ENCODE measurements at places on chromosomes 16 and 17.

DNA sequence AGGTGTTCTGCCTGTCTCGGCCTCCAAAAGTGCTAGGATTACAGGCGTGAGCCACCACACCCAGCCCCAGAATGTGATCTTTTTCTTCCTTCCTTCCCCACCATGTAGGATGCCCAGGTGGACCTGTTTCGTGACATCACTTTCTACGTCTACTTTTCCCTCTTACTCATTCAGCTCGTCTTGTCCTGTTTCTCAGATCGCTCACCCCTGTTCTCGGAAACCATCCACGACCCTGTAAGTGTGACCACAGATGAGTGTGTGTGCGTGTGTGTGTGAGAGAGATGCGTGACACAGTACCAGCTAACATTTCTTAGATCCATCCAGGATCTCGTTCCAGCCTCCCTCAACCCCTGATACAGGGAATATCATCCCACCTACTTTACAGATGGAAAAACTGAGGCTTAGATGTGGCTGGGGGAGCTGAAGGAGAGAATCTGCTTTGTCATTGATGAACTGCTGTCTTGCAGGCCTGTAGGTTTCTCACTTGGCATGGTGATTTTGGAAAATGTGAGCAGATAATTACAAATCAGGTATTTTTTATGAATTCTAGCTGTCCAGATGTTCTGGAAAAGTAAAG is 67.1 kb downstream of the ABCC1 start:
- DNase-seq, result no peak

GRCh38 chr17:35731917-35732805 is 722 bp downstream of the RASL10B start:
- DNase-seq, result no peak

DNA sequence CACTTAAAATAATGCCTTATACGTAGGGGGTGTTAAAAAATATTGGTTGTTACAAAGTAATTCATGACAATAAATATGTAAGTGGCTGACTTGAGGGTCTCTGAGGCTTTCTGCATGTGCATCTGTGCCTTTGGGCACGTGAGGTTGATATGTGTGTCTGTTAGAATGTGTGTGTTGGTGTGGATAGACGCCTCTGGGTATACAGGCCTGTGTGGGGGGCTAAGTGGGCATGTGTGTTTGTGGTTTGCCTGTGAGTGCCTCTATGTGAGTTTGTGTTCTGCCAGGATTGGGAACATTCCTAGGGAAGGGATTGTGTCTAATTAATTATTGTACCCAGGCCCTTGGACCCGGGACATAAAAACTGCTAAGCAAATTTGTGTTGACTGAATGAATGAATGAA is 19.0 kb downstream of the GP2 start:
- no peak for DNase-seq

GRCh38 chr17:27414694-27415093 is 41.6 kb upstream of the KSR1 start:
- no peak for DNase-seq

- DNase-seq, result no peak
Measured at GRCh38 chr17:3808701-3809100, 7.7 kb upstream of the ITGAE start.

- DNase-seq, result no peak
Measured at GRCh38 chr17:63790057-63790456, 16.1 kb downstream of the DDX42 start.

DNA sequence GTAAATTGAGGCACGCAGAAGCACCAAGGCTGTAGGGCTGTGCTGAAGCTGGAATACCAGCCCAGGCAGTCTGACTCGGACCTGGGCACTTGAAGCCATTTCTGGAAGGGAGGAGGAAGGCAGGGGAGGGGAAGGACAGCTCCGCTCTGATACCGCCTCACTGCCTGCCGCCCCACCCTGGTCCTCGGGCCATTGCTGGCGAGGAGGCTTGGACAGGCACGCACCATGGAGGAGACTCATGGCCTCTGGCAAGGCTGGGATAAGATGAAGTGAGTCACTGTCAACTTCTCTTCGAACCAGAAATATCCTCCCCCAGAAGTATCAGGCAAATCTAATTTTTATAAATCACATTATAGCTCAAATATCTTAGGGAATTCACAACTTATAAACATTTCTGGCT is 81.3 kb downstream of the SDK2 start:
- no peak for DNase-seq

DNA sequence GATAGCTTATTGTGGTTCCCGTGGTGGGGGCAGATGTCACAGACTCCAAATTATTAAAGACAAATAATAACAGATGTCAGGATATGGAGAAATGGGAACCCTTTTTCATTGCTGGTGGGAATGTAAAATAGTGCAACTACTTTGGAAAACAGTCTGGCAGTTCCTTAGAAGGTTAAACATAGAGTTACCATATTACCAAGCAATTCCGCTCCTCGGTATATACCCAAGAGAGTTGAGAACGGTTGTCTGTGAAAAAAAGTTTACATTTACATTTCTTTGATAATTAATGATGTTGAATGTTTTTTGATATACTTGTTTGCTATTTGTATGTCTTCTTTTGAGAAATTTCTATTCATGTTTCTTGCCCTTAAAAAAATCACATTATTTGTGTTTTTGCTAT is 41.2 kb downstream of the OR1D5 start:
- no peak for DNase-seq

GRCh38 chr17:60305141-60305540 is 86.8 kb downstream of the USP32 start:
- DNase-seq, result no peak

DNA sequence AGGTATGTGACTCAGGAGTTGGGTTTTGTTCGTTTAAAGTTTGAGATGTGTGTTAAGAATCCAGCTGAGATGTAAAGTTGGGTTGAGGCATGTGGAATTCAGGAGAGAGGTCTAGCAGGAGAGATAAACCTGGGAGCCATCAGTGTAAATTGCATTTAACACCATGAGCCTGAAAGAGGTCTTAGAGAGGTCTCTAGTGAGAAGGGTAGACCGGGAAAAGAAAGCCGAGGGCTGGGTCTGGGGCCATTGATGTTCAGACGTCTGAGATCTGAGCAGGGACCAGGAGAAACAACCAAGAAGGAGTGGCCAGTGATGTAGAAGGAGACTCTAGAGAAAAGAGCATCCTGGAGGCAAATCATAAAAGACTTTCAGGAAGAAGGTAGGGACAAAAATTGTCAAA is 44.1 kb upstream of the PIRT start:
- no peak for DNase-seq

DNA sequence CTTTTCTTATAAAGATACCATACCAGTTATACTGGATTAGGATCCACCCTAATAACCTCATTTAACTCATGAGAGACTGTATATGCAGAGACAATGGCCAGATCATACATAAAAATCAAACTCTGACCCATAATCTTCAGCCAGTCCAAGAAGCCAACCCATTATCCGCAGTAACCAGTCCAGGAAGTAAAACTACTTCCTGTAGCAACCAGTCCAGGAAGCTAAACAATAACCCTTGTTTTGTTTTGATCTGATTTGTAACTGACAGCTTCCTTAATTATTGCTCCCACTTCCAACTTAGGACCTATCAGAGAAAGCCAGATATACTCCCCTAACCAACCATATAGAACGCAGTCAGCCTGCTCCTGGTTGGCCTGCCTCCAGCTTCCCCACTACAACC is 19.2 kb upstream of the SSTR2 start:
- DNase-seq, result no peak

GRCh38 chr17:82858376-82859126 is 18.7 kb upstream of the ZNF750 start:
- DNase-seq, result no peak

- no peak for DNase-seq
Measured at GRCh38 chr16:64679976-64680690, 441.7 kb downstream of the CDH11 start.

DNA sequence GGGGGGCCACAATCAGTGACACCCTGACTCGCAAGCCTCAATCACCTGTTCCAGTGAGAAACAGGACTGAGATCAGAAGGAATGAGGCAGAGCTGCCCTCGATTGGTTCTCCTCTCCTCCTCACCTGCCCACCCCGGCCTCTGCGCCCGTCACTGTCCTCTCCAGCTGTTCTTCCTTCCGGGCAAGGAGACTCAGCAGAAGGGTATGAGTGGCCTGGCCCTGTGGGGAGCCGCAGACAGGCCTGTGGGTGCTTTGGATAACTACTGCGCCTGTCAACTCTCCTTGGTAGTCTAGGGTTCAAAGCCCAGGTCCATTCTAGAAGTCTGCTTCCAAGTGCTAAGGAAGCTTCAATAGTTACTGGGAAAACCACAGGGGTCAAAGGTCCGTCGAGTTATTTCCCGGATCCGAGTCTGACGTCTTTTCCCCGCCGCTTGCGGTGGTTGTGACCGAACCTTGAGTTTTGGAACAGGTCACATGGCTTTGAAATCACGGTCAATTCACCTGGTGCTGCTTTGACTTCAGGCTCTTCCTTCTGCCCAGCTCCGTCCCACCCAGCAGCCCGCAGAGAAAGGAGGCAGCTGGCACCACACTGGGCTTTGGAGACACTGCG is 8.3 kb downstream of the CARD14 start:
- DNase-seq, result no peak

GRCh38 chr16:82156761-82157533 is 13.1 kb downstream of the MPHOSPH6 start:
- DNase-seq, result no peak

GRCh38 chr16:55033225-55034156 is 102.8 kb downstream of the IRX5 start:
- no peak for DNase-seq

GRCh38 chr16:71441348-71442050 is 355 bp downstream of the TLE7 start:
- no peak for DNase-seq

DNA sequence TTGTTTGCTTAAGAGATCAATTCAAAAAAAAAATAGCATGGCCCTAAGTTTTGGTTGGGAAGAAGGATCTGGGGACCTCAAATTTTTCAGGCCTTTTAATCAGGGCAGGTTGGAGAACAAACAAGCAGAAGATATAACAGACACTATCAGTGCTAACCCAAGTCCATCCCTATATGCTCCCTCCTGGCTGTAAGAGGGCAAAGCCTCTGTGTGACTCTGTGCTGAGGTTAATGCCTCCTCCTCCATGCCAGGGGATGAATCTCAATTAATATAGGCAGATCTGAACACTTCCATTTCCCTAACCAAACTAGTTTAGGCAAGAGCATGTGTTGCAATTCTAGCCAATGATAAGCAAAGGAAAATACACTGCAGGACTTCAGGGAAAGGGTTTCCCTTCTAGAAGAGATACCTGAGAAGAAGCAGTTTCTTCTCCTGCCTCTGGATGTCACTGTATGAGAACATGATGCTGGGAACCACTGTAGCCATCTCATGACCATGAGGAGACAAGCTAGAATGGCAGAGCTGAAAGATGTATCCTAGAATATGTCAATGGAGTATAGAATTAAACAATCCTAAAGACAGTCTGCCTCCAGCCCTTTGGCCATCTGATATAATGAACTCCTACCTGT is 76.0 kb downstream of the CHD9NB start:
- DNase-seq, result no peak

DNA sequence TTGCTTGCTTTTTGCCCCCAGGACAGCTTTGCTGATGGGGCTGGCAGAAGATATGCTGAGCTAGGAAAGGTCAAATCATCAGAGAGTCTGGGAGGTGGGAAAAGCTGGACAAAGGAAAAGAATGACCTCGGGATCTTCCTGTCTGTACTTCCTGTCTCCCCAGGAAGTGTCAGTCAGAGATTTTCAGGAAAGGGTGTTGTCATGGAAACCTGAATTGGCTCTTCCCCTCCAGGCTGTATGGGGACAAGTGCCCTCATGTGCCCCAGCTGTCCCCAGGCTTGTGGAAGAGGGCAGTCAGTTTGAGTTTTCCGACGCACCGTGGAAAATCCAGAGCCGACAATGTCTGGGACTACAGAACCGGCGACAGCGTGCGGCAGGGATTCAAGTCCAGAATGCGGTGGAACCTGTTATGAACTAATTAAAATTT is 122.7 kb upstream of the ZFHX3 start:
- no peak for DNase-seq

- no peak for DNase-seq
Measured at GRCh38 chr17:43970366-43970765, 16.6 kb upstream of the PYY start.

GRCh38 chr17:56536766-56537165 is 56.7 kb upstream of the NOG start:
- no peak for DNase-seq

Measured in NT2/D1 (cell line).